ENCODE measurements at places on chromosomes 1 and 21.

GRCh38 chr1:16012590-16013219 lies 5.1 kb downstream of the HSPB7 start:
- peak; percentile 65 for DNase-seq

- no peak for DNase-seq
Measured at GRCh38 chr1:53325326-53326087, 2.4 kb downstream of the LRP8 start.

DNA sequence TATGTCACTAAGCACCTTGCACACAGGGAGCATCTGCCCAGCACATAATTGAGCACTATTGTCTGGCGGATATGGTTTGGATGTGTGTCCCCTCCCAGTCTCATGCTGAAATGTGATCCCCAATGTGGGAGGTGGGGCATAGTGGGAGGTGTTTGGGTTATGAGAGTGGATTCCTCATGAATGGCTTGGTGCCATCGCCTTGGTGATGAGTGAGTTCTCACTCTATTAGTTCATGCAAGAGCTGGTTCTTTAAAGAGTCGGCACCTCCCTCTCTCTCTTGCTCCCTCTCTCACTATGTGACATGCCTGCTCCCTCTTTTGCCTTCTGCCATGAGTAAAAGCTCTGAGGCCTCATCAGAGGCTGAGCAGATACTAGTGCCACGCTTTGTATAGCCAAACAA lies 9.5 kb downstream of the CTSK start:
- no peak for DNase-seq

DNA sequence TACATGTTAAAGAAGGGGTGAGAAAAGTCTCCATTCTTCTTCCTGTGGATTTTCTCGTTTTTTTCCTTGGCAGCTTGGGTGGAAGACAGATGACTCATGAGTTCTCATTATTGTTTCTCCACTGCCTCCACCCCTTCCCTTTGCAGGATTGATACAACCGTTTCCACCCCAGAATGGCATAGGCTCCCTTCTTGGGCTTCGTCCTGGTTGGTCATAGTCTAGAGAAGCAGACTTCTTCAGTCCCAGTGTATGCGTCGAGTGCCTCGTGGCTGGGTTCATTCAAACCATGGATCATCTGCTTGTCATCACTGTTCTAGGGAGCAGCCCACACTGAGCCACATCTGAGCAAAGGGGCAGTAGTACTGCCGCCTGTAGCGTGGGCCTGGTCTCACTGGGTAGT lies 13.7 kb downstream of the PTGFRN start:
- DNase-seq: no peak

DNA sequence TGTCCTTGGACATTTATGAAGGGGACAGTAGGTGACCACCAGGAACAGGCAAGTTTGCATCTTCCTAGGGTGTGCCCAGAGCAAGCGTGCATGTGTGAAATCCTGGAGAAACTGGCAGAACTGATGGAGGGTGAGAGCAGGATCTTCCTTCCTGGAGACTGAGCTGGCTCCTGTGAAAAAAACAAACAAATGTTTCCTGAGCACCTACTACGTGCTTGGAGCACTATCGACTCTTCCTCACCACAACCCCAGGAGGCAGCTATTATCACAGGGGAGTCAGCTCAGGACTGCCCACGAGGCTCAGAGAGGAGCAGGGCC lies 1.5 kb upstream of the EDN2 start:
- DNase-seq: no peak

DNA sequence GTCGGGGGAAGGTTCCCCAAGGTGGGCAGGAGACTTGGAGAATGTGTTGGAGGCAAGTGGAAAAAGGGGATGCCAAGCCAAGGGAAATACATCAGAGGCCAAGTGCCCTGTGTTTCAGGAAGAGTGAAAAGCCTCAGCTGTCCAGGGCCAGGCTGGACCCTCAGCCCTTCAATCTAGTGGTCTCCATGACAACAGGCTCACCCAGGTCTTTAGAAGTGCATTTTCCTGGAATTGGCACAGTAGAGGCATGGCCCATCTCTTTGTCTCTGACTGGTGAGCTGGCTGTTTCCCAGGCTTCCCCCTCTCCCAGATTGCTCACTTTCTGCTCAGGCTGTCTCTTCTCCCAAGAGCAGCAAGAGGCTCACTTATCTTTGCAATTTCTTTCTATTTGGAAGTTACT lies 10.4 kb upstream of the RHBG start:
- DNase-seq: no peak

- no peak for DNase-seq
Measured at GRCh38 chr21:35811191-35811806, 249.0 kb downstream of the SETD4 start.

DNA sequence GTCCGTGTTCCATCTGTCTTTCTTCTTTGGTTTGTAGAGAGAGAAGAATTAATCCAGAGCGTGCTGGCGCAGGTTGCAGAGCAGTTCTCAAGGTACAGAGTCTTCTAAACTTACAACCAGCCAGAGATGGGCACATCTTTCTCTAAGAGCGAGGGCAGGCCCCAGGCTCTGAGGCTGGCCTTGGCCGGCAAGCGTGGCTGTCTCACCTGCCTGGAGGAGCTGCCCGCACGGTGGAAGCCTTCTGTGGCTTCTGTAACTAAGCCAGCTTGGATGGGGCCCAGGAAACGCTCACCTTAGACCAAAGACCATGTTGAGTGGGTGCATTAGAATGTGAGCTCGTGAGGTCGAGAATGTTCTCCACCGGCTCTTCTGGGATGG lies 78.6 kb downstream of the PDE9A start:
- DNase-seq: no peak

- DNase-seq: no peak
Measured at GRCh38 chr1:204841316-204841715, 29.3 kb upstream of the NFASC start.

All from GM12865 (cell line).